Endodermal cell (in vitro differentiated cells): ENCODE measurements at places on chromosomes 5 and 9. TPM values are rescaled to one million over a fixed set of nuclear protein-coding genes. Genes with fewer than 3 reads are reported as not detected.

MAST4 gene
- 5.2 to 11.2 TPM (median 11.0 TPM) in 3 replicates for total RNA-seq

DNA sequence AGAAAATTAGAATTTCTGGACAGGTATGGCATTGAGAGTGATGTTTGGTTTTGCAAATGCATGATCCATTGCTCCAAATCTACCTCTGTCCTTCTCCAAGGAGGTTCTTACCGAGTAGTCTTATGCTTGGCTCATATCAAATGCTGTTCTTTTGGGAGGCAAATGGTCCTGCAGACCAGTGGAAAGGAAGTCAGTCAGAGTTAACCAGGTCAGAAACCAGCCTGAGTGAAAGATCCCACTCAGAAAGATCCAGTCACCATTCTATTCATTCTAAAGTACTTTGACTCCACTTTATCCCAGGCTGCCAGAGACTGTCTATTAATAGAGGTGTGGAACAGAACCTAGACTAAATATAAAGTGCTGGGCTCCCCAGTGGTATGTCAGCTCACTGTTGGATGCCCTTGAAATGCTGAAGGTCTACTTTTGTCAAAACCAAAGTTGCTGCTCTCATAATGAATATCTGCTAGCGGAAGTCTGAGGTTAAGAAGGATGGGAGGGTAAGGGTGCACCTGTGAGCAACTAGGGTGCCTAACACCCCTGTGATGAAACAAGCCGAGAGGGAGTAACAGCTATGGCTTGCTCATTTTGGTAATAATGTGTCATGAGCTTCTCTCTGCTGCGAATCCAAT lies 302.2 kb downstream of the ZNF608 start:
- DNase-seq, result no peak

ISL1 gene
- total RNA-seq, result 1.3 to 6.4 TPM (median 5.8 TPM) in 3 replicates

DNA sequence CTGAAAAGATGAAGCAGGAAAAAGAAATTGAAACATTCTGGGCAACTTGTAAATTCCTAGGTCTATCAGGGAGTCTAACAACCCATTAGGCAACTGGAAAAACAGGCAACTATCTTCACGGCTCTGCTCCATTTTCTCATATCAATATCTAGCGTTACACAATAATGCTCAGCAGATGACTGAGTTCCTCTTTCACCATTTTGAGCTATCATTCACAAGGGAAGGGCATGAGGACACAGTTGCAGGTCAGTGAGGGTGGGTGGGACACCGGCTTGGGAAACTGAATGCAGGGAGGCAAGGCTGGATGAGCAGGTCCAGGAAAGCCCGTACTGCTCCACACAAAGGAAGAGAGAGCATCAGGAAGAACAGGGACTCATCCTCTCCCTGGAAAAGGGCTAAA lies 67.0 kb downstream of the FRMD3 start:
- no peak for DNase-seq

DNA sequence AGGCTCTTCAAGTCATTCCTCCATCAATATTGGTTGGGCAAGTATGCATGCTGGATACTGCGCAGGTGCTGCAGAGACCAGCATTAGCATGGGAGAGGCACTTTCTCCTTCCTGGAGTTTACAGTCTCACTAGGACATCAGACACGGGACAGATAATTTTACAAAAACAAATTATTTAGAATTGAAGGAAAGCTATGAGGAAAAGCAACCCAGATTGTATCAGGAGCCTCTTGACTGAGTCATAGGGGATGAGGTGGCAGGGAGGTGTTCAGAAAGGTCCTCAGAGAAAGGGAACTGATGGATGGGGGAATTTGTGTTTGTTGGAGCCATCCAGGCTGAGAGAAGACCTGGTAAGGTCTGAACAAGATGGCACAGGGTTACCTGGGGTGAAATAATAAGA lies 24.5 kb upstream of the RAB14 start:
- DNase-seq, result no peak

ENTREP1 gene
- total RNA-seq, result 13.7 to 42.6 TPM (median 13.9 TPM) in 3 replicates

GRCh38 chr9:31153250-31153840 lies 1231.1 kb upstream of the ACO1 start:
- DNase-seq, result no peak

DNA sequence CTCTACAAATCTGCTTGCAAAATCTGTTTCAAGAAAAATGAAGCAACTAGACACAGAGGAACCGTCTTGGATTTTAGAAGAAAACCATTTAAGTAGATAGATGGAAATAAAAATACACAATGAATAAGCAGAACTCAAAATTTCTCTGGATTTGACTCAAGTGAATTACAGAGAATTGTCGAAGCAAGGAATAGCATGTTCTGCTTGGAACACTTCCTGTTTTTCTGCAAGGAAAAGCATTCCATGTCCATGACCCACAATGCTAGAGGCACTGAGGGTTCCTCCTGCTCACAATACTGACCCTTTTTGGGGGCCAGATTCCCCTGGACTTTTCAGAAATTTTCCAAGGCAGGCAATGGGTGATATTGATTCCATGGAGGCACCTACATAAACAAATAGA lies 29.8 kb downstream of the PRUNE2 start:
- no peak for DNase-seq

PGM5 gene
- 0.64 to 1.2 TPM (median 0.67 TPM) in 3 replicates for total RNA-seq

DNA sequence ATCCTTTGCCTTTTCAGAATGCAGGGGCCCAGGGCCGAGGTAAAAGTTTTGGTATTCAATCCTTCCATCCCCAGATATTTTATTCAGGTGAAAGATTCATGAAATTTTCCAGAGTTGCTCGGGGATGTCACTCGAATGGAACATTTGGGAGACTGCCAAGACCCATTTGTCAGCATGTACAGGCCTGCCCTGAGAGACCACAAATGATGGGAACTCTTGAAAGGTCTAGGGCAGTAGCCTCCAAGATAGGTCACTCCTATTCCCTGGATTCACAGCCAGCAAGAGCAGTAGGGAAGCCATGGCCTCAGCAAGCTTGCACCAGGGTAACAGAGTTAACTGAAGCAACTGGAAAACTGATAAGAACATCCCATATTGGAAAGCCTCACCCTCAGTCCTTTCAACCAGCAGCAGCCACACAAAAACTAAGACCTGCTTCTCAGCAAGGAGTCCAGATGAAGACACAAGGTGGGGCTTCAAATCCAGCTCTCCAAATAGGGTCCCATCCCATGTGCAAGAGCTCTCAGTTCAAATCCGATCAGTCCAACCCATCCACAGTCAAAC lies 12.5 kb downstream of the CARD6 start:
- peak; percentile 20 for DNase-seq

GRCh38 chr9:38004809-38005560 lies 64.0 kb downstream of the SHB start:
- no peak for DNase-seq

- no peak for DNase-seq
These were observed 62.4 kb downstream of the PJA2 start for GRCh38 chr5:109347252-109347888.

GRCh38 chr5:148833925-148834324 lies 7.5 kb downstream of the ADRB2 start:
- no peak for DNase-seq

GRCh38 chr9:37511016-37512010 lies 25.6 kb downstream of the POLR1E start:
- peak; percentile 90 for DNase-seq

PRR16 gene
- total RNA-seq, result 0.64 to 1.1 TPM (median 1.1 TPM) in 3 replicates

GRCh38 chr9:125493881-125494652 lies 212.9 kb downstream of the MAPKAP1 start:
- no peak for DNase-seq

DNA sequence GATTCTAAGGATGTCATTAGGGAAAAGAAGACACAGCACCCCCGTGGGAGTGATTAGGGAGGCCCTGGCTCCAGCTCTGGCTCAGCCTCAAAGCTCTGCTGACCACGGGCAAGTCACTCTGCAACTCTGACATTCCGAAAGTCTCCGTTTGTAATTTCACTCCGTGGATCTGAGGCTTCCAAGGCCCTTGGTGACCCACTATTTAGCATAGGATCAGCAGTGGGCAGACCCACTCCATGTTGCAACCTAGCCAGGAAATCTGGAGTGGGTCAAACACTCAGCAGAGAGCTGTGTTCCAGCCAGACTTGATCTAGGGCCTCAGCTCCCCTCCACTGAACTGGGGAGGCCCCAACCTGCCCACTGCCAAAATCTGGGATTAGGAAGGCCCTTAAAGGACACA lies 11.8 kb downstream of the PHF19 start:
- DNase-seq, result no peak

DNA sequence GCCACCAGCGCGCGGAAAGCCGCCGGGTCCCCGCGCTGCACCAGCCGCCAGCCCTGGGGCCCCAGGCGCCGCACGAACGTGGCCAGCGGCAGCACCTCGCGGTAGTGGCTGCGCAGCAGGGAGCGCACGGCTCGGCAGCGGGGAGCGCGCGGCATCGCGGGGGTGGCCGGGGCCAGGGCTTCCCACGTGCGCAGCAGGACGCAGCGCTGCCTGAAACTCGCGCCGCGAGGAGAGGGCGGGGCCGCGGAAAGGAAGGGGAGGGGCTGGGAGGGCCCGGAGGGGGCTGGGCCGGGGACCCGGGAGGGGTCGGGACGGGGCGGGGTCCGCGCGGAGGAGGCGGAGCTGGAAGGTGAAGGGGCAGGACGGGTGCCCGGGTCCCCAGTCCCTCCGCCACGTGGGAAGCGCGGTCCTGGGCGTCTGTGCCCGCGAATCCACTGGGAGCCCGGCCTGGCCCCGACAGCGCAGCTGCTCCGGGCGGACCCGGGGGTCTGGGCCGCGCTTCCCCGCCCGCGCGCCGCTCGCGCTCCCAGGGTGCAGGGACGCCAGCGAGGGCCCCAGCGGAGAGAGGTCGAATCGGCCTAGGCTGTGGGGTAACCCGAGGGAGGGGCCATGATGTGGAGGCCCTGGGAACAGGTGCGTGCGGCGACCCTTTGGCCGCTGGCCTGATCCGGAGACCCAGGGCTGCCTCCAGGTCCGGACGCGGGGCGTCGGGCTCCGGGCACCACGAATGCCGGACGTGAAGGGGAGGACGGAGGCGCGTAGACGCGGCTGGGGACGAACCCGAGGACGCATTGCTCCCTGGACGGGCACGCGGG lies at the start of gene TERT:
TERT (minus strand) TSS at position 234 of the 815 bp plus-strand sequence; CDS start at position 155, 79 bp downstream.
- peak; percentile 94 for DNase-seq

CTNNAL1 gene
- total RNA-seq, result 78.0 and 80.1 TPM in 2 replicates

QSOX2 gene
- 21.6 and 22.0 TPM in 2 replicates for total RNA-seq

- DNase-seq, result no peak
These were observed 119.1 kb downstream of the C9orf50 start for GRCh38 chr9:129501771-129502319.

PCDHA10 gene
- 15.6 and 17.7 TPM in 2 replicates for total RNA-seq

- DNase-seq, result no peak
These were observed 208.5 kb upstream of the PLPPR1 start for GRCh38 chr9:100819980-100820379.

POLE3 gene
- 27.7 to 45.6 TPM (median 44.9 TPM) in 3 replicates for total RNA-seq

DNA sequence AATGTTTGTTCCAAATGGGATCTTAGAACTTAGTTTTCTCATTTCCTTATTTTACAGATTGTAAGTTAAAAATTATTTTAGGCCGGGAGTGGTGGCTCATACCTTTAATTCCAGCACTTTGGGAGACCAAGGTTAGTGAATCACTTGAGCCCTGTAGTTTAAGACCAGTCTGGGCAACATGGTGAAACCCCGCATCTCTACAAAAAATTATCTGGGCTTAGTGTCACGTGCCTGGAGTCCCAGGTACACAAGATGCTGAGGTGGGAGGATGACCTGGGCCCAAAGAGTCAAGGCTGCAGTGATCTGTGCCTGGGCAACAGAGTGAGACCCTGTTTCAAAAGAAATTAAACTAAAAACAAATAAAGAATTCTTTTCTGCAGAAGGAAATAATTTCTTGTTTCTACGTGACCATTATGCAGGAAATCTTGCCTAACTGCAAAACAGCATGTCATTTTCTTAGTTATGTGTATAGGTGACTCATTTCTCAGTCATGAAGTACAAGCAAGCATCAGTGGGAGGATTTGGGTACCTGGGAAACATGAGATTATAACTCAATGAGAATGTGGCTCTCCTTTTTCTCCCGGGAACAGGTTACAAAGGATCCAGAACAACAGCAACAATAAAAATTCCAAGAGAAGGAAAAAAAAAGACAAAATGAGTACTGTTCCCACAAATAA lies 375.1 kb upstream of the ST8SIA4 start:
- DNase-seq, result no peak

ANKRD20A1 gene
- 2.7 to 4.3 TPM (median 4.0 TPM) in 3 replicates for total RNA-seq

CORO2A gene
- 22.8 and 23.4 TPM in 2 replicates for total RNA-seq

PROB1 gene
- 5.2 and 6.6 TPM in 2 replicates for total RNA-seq

NDUFS6 gene
- total RNA-seq, result 28.4 to 65.2 TPM (median 53.2 TPM) in 3 replicates

DNA sequence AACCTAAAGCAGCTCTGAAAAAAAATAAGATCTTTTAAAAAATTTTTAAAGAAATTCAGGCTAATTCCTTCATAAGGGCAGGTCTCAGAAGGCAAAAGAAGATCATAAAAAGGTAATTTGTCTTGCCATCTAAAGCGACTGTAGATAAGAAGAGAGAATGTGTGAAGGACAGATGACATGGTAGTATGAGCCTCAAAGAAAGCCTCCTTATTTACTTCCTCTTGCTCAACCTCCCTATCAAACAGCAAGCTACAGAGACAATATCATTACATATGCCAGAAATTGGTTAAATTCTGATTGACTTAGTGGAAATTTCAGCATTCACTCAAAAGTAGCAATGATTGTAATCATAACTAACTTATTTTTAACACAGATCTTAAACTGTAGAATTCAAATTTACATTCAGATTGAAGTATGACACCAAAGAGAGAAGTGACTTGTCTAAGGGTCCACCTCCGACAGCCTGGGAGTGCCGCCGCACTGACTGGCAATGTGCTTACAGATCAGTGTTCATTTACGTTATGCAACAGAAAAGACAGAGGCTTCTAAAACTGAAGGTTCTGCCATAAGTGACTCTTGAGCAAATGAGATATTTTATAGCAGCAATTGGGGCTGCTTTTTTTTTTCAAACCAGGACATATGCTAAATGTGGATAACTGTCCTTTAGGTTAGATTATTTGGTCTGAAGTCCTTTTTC lies 132.0 kb downstream of the CEMIP2 start:
- no peak for DNase-seq

- no peak for DNase-seq
These were observed 56.7 kb upstream of the ACTBL2 start for GRCh38 chr5:57539281-57539701.

PCDHA11 gene
- 3.4 to 4.7 TPM (median 4.6 TPM) in 3 replicates for total RNA-seq

DNA sequence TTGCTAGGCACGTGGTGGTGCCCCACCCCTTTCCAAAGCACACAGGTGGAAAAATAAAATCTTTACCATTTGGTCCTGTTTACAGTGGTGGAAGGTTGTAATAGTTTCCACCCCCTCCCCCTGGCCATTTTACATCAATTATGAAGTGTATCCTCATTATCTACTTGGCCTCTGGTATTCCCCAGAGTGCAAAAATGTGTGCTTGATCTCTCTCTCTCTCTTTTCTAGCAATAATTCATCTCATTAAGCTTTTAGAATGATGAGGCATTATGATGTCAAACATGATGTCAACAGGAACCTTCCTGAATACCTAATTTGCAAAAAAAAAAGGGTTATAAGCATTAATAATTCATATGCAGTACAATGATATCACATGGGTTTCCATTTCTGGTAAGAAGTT lies 3.1 kb downstream of the PDE8B start:
- DNase-seq, result no peak

DNA sequence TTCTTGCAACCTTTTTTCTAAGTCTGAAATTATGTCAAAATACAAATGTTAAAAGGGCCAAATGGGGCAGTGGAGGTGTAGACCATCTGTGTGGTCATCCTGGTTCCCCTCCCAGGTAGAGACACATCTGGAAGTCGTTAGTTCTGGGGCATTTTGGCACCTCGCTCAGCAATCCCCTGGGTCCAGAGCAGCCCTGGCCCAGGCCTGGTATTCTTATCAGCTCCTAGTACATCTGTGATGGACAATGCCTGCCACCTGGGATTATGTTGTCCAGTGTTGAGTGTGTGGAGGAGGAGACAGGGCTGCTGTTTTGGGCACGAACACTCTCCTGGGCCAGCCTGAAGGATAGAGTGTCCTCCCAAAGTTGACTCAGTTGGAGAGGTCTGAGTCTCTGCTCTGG lies 74.8 kb downstream of the GADD45G start:
- DNase-seq, result no peak
